Ascending aorta (tissue), 2 donors: ENCODE measurements at places on chromosomes 7 and 10. TPM values are rescaled to one million over a fixed set of nuclear protein-coding genes. Genes with fewer than 3 reads are reported as not detected.

- no peak for DNase-seq
Observed at GRCh38 chr7:11703829-11704228, 128.2 kb downstream of the THSD7A start.

DNA sequence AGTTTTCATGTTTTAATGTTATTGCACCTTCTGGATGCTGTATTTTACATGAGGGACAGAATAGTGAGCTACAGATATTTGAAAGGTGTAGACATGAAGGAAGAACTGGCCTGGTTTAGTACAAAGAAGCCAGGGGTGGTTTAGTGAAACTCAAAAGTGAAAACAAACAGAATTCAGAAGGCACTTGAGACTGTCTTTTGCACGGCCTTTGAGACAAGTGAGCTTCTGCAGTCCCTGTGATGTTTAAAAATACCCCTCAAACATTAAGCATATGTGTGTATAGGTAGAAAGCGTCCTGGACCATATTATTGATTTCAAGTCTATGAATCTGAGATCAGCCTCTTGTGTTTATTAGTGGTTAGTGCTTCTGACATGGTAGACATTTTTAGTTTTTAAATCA lies 118.9 kb downstream of the CDK14 start:
- DNase-seq, result no peak

Gene HOGA1
- 2.6 TPM for total RNA-seq

Gene IL6
- 37.3 TPM for total RNA-seq

DNA sequence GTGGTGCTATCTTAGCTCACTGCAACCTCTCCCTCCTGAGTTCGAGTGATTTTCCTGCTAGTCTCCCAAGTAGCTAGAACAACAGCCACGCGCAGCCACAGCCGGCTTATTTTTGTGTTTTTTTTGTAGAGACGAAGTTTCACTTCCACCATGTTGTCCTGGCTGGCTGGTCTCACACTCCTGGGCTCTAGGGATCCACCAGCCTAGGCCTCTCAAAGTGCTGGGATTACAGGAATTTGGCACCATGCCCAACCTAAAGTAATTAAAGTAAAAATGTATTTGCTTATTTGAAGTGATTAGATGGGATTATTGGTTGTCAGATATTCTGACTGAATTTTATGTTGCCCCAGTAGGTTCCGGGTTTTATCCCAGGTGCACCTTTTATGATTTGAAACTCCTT lies 22.7 kb downstream of the LUC7L2 start:
- no peak for DNase-seq

- DNase-seq, result no peak
Observed at GRCh38 chr7:122337011-122337410, 32.5 kb upstream of the FEZF1 start.

Gene GIMAP1
- 21.2 TPM for total RNA-seq

Gene MLXIPL
- 297 TPM for total RNA-seq

- DNase-seq, result no peak
Observed at GRCh38 chr10:114729103-114729659, 71.1 kb upstream of the ABLIM1 start.

GRCh38 chr7:14739841-14740185 lies 162.7 kb downstream of the DGKB start:
- DNase-seq, result no peak

DNA sequence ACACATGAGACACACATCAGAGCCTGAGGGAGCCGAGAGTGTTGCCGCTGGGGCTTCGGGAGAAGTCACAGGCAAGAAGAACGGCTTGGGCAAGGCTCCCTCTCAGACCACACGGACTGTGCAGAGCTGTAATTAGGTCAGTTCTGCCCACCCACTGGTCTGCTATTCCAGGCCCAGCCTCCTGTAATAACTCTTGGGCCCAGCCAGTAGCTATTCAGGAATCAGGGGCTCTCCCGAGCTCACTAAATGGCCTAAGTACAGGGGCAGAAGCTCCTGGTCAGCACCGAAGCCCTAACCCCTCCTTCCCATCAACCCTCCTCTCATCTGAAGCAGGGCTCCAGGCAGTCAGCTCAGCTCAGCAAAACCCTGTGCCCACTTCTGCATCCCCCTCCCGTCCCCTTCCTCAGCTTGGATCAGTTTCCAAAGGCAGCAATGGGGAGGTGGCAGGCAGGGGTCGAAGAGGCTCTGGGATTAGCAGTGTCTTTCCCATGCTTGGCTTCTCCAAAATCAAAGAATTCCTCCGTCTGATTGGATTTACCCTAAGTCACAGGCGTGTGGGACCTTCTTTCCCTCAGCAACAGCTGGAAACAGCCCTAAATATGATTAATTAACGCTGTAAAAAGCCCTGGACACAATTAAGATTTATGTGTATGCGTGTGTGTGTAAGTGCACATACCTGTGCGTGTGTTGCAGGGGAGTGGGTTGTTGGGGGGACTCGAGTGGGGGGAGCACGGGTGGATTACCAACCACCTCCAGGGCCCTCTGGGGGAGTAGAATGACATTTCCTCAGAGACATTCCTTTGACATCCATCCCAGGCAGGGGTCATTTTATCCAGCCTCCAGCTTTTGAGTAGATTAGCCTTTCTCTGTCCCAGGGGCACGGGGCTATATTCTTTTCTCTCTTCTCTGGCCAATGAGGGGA lies 48.4 kb upstream of the BTRC start:
- no peak for DNase-seq

Gene RNLS
- total RNA-seq, result 12.1 TPM

DNA sequence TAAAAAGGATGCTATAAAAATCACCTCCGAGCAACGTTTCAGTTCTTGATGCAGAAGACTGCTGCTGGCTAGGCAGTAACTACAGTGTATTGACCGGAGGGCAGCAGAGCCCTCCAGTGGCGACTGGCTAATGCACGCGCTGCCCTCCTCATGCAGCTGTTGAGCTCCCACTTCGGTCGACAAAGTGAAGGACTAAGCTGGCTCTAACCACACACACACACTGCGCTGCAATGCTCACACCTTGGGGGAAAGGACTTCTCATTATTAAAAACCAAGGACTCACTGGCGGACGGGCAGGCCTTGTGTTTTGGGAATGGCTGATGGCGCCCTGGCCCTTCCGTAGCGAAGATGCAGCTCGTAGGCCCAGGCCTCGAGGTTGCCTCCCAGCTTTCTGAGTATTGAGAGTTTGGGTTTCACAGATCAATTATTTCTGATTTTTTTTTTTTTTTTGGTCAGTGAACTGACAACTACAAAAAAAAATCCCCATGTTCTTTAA lies 120.9 kb upstream of the DIP2C start:
- no peak for DNase-seq

Gene EFCAB10
- not detected for total RNA-seq

Gene ANKRD1
- total RNA-seq, result 8.1 TPM

DNA sequence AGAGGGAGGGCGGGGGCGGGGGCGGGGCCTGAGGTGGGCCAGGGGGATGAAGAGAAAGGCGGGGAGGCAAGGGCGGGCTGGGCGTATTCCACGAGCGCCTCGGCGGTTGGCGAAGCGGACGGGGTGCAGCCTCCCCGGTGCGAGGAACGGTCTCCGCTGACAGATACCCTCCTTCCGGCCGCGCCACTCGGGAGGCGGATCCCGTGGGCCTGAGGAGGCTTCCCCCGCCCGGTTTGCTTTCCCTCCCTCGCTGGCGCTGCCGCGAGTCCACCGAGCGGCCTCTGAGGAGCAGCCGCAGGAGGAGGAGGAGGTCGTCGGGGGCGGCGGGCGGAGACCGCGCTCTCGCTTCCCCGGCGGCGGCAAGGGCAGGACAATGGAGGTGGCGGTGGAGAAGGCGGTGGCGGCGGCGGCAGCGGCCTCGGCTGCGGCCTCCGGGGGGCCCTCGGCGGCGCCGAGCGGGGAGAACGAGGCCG lies at the start of gene TRIM24:
Gene TRIM24, plus strand, starts transcription at position 84 of the 473 bp plus-strand sequence. Its CDS starts 290 bp downstream, at position 374.
- no peak for DNase-seq

DNA sequence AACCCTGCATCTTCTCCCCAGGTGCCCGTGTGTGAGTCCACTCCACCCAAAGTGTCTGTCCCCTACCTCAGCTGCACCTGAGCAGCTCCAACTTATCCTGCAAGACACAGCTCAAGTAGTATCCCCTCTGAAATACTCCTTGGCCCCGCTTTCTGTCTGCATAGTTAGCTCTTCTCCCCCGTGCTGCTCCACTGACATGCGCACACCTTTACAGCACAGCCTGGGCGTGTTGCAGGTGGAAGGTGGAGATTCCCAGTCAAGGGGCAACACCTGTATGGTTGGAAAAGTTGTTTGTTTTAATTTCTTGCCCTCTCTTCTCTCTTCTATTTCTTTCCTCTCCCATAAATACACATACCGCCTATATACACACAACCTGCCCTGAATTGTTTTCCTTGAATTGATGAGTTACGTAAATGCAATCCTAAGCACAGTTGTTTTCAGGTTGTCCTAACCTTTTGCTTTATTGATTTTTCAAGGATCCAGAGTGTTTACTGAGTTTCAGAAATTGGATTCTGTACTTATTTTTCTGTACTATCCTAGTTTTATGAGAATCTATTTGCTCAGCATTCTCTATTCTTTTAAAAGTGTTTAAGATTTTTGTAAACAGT lies 14.9 kb downstream of the MET start:
- no peak for DNase-seq

Gene CYP2C19
- not detected for total RNA-seq

- peak; percentile 21 for DNase-seq
Observed at GRCh38 chr10:130804281-130804680, 507.2 kb downstream of the TCERG1L start.

- no peak for DNase-seq
Observed at GRCh38 chr7:333393-333764, 43.4 kb downstream of the FOXL3 start.

Gene SPDYE11
- not detected for total RNA-seq

Gene PNLIPRP1
- total RNA-seq, result not detected
